ENCODE measurements at places on chromosomes 4 and X. TPM values are rescaled to one million over a fixed set of nuclear protein-coding genes. Genes with fewer than 3 reads are reported as not detected.

Gene PIGA
- 8.9 TPM for total RNA-seq

Gene ASB12
- total RNA-seq: not detected

Gene ASB5
- not detected for total RNA-seq

Gene GPR82
- not detected for total RNA-seq

Gene TIGD2
- 9.9 TPM for total RNA-seq

- H3K27me3 ChIP-seq: no peaks in the 10 kb centered on the region
- peaks cover 5% of the 10 kb centered on the region for H3K4me1 ChIP-seq
- no peak for DNase-seq
- peaks cover 47% of the 10 kb centered on the region for H3K36me3 ChIP-seq
Observed at GRCh38 chr4:183223053-183223452, 97.0 kb downstream of the CLDN22 start.

- no peaks in the 10 kb centered on the region for H3K4me1 ChIP-seq
- no peaks in the 10 kb centered on the region for H3K27me3 ChIP-seq
- no peak for DNase-seq
- H3K27ac ChIP-seq: no peak overlapping the region
- H3K4me3 ChIP-seq: no peak overlapping the region
Observed at GRCh38 chr4:186604124-186604807, 48.9 kb upstream of the MTNR1A start.

DNA sequence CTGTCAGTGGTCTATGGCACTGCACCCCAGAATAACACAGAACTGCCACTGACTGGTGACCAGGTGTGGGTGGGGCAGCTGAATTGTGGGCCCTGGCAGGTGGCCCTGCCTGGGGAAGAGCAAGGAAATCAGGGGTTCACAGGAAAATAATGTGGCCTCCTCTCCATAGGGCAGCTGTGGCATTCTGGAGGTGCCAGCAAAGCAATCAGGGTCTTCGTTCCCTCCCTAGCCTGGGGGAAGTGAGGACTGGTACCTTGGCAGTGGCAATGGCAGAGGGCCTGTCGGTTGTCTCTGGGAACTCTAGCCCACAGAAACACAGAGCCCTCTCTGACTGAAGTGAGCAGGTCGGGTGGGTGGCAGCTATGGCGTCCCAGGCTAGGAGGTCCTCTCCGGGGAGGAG, 223.0 kb downstream of the GRIA2 start:
- H3K27me3 ChIP-seq: no peaks in the 10 kb centered on the region
- no peak for DNase-seq
- H3K4me1 ChIP-seq: no peaks in the 10 kb centered on the region
- no peak overlapping the region for H3K27ac ChIP-seq
- H3K36me3 ChIP-seq: no peaks in the 10 kb centered on the region
- H3K4me3 ChIP-seq: no peak overlapping the region

DNA sequence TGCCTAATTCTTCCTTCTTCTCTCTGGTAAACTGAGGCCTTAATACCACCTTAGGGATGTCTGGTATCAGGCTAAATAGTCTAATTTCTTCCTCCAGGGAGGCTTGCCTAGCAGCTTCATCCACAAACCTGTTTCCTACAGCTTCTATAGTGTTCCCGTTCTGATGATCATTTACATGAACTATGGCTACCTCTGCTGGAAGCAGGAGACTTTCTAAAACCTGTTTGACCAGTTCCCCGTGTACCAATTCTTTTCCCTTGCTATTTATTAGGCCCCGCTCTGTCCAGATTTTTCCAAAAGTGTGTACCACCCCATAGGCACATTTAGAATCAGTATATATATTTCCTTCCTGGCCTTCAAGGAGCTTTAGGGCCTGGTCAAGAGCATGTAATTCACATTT, 5.8 kb upstream of the USP38 start:
- H3K4me3 ChIP-seq: no peak overlapping the region
- H3K36me3 ChIP-seq: no peaks in the 10 kb centered on the region
- no peaks in the 10 kb centered on the region for H3K27me3 ChIP-seq
- H3K4me1 ChIP-seq: peaks cover 16% of the 10 kb centered on the region
- H3K27ac ChIP-seq: no peak overlapping the region

DNA sequence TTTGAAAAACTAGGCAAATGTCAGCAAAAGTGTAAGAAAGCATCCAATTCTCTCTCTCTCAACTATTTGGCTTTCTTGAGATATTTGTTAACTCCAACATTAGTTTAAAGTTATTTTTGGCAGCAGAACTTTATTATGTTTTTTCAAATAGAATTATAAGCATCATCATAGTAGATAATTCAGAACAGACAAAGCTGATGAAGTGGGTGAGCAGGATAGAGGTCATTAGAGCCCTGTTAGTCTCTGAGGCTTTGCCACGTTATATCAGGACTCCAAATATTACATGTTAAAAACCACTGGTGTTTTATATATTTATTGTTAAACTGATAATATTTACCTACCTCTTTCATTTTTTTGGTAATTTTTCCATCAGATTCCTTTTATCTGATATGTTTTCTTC, 903.0 kb downstream of the FSTL5 start:
- H3K4me3 ChIP-seq: no peak overlapping the region
- H3K4me1 ChIP-seq: no peaks in the 10 kb centered on the region
- no peak overlapping the region for H3K27ac ChIP-seq

- H3K36me3 ChIP-seq: no peaks in the 10 kb centered on the region
- no peaks in the 10 kb centered on the region for H3K27me3 ChIP-seq
- no peak overlapping the region for H3K4me3 ChIP-seq
- no peak for DNase-seq
Observed at GRCh38 chr4:41324861-41325260, 68.1 kb downstream of the UCHL1 start.

- no peak overlapping the region for H3K4me3 ChIP-seq
- no peak overlapping the region for H3K27ac ChIP-seq
- no peaks in the 10 kb centered on the region for H3K36me3 ChIP-seq
Observed at GRCh38 chrX:104253567-104254441, 929 bp downstream of the ESX1 start.

DNA sequence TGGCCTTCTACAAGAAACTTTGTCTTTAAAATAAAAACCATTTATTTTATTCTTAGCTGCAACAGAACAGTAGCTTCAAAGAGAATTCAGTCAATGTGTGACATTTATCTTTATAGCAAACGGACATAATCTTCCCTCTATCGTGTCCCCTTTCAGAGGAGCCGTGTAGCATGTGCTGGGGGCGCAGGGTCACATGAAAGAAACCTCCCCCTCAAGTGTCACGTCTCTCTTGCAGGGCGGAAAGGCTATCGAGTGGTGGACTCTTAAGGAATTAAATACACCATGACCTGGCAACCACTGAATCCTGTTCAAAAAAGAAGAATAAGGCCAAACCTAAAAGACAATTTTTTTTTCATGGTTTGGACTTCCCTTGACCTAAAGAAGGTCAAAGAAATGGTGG, 40.2 kb downstream of the ZNF827 start:
- H3K4me3 ChIP-seq: no peak overlapping the region
- no peak for DNase-seq
- no peaks in the 10 kb centered on the region for H3K4me1 ChIP-seq
- H3K27me3 ChIP-seq: no peaks in the 10 kb centered on the region
- H3K36me3 ChIP-seq: no peaks in the 10 kb centered on the region

DNA sequence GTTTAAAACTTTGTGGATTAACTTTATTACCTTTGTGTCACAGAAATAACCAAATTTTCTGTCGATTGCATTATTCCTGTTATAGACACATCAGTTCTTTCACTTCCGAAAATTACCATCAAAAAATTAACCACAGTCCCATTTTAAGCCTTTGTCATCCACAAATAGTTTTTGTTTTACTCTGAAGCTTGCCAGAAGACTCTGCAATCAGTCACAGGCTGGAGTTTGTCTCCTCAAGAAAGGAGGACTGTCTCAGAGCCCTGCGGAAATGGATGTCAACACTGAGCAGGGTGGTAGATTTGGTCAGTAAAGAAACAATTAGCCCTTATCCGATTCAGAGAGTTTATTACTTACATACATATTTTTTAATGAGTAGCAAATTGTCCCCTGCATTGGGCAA, 20.1 kb upstream of the TCEAL4 start:
- DNase-seq: peak; percentile 58
- peak overlapping the region; percentile 71 for H3K27ac ChIP-seq
- H3K4me1 ChIP-seq: peaks cover 14% of the 10 kb centered on the region
- peak overlapping the region; percentile 50 for H3K4me3 ChIP-seq
- no peaks in the 10 kb centered on the region for H3K27me3 ChIP-seq
- H3K36me3 ChIP-seq: no peaks in the 10 kb centered on the region

DNA sequence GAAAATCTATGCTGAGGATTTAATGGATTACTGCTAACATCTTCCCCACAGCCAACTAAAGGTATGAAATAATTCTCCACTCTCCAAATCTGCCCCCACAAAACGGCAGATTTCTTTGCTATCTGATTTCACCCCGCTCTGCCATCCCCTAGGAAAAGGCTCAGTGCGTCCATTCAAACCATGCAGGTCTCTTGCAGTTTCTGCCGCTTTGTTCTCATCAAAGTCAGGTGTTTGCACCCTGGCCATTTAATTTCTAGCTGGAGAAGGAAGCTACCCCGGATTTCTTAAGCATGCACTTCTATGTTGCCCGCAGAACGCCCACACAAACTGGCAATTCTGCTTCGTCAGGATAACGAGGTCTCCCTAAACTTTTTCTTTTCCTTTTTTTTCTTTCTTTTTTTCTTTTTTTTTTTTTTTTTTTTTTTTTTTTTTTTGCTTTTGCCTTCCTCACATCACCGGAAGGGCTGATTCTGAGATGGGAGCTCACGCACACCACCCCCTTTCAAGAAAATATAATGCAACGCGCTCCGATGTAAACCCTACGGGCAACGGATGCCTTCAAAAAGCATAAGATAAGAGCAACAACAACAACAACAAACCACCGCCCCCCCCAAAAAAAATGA, 3.3 kb downstream of the NLGN4X start:
- H3K27me3 ChIP-seq: 0 out of 2 replicates have a peak, but pooled peaks cover 3% of the 10 kb centered on the region
- H3K4me3 ChIP-seq: no peak overlapping the region
- no peaks in the 10 kb centered on the region for H3K4me1 ChIP-seq
- H3K36me3 ChIP-seq: no peaks in the 10 kb centered on the region

- no peak for DNase-seq
- no peak overlapping the region for H3K4me3 ChIP-seq
- H3K27me3 ChIP-seq: no peaks in the 10 kb centered on the region
- H3K4me1 ChIP-seq: peaks cover 3% of the 10 kb centered on the region
- H3K27ac ChIP-seq: no peak overlapping the region
Observed at GRCh38 chrX:53085661-53086229, 3.6 kb downstream of the TSPYL2 start.

DNA sequence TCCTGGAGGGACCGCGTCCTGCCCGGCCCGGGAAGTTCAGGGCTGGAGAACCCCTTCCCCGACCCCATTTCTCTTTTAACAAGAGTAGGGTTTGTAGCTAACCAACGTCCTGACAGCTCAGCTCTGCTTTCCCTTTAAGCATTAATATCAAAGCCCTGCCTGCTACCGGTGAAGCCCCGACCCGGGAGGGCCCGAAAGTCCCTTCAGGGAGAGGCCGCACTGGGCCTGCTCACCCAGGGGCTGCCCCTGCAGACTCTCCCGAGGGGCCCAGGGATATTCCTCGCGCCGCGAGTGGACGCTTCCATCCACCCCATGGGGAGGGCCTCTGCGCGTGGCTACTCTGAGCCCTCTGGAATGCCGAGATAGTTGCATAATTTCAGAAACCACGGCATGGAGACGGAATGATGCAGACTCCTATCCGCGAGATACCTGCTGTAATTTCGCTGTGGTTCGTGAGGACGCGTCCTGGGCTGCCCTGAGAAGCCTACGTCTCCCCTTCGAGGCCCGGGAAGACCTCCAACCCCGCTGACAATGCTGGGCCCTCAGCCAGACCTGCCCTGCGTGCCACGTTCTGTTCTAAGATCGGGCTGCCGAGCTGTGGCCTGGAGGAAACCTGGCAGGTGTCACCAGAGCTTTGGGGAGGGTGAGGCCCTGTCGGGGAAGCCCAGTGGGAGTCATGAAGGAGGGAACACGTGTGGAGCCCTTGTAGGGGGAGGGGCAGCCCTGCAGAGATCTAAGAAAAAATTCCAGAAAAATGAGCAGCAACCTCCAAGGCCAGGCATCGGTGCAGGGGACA, 999 bp upstream of the CTBP1 start:
- no peaks in the 10 kb centered on the region for H3K36me3 ChIP-seq
- DNase-seq: peak; percentile 74
- H3K27ac ChIP-seq: peak overlapping the region; percentile 86
- peak overlapping the region; percentile 79 for H3K4me3 ChIP-seq
- no peaks in the 10 kb centered on the region for H3K27me3 ChIP-seq

DNA sequence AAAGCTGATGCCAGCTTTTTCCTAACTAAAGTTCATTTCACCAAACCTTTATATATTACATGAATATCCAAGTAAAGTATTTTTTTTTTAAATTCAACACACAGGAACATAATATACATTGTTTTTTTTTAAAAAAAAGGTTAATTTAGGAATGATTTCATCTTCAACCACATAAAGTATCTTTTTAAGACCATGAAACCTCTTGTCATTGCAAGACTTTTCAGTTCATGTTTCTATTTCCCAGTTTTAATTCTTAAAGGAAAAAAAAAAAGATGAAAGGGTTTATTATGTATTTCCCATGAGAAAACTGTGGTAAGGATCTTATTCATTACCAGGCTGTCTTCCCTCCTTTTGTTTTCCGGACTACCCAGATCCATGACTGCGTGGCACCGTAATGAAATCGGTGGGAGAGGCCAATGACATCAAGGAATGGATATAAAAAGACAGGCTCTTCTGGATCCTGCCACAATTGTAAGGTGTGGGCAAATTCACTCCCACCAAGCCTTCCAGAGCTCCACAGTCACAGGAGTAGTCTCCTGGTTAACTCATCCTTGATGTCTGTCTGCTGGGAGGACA, 84.7 kb upstream of the CBR4 start:
- DNase-seq: no peak
- no peak overlapping the region for H3K4me3 ChIP-seq
- no peak overlapping the region for H3K27ac ChIP-seq
- H3K4me1 ChIP-seq: peaks cover 8% of the 10 kb centered on the region
- H3K36me3 ChIP-seq: peaks cover 81% of the 10 kb centered on the region

DNA sequence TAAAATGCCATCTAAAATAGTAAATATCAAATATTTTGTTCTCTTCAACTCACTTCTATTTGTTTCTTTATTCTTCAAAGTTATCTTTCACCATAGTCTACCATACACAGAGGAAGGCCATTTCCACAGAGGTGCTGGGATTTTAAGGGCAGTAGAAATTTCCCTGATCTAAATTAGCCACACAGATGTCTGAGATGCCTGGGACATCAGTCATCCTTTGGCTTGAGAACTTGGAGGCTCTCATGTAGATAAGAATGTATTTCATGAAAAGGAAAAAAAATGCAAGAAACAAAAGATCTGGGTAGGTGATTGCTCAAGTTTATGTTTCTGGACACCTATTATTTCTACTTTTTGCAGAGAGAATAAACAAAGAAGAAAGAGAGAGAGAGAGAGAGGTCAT, 1008.2 kb downstream of the NLGN4X start:
- no peaks in the 10 kb centered on the region for H3K36me3 ChIP-seq
- no peaks in the 10 kb centered on the region for H3K4me1 ChIP-seq
- no peak for DNase-seq

DNA sequence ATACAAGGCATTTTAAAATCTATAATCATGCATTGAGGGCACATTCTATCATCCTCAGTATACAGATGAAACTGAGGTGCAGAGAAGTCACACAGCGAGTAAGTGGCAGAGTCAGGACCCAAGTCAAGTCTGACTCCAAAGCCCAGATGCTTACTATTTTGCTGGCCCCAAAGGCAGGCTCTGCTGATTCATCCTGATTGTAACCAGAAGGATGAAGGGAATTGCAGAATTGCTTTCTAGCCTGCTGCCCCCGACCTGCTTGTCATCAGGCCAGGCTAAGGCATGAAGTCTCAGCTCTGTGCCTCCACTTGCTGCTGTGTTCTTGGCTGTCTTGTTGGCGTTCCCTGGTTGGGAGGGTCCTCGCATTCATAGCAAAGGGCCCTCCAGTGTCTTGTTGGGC, 62.7 kb downstream of the SLC9A6 start:
- DNase-seq: peak; percentile 82
- peaks cover 20% of the 10 kb centered on the region for H3K4me1 ChIP-seq
- no peaks in the 10 kb centered on the region for H3K27me3 ChIP-seq
- no peaks in the 10 kb centered on the region for H3K36me3 ChIP-seq
- H3K4me3 ChIP-seq: no peak overlapping the region
- H3K27ac ChIP-seq: peak overlapping the region; percentile 44
